Erythroblast (primary cell): ENCODE measurements at places on chromosomes 7 and 10.

DNA sequence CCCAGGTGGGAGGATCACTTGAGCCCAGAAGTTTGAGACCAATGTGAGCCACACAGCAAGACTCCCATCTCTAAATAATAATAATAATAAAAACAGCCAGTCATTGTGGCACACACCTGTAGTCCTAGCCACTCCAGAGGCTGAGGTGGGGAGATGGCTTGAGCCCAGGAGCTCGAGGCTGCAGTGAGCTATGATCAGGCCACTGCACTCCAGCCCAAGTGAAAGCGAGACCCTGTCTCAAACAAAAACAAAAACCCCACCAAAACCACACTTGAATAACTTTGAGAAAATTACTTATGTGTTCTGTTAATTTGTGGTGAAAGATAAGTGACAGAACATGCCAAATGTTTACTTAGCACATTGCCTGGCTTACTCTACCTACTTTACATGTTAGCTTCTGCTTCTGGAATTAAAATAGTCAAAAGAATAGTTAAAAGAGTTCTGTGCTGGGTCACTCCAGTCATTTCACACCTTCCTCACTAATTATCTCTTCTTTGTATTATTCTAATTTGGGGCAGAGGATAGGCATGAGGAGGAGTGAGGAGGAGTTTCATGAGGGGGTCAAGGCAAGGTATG lies 9.8 kb downstream of the TMEM60 start:
- no peak for DNase-seq

DNA sequence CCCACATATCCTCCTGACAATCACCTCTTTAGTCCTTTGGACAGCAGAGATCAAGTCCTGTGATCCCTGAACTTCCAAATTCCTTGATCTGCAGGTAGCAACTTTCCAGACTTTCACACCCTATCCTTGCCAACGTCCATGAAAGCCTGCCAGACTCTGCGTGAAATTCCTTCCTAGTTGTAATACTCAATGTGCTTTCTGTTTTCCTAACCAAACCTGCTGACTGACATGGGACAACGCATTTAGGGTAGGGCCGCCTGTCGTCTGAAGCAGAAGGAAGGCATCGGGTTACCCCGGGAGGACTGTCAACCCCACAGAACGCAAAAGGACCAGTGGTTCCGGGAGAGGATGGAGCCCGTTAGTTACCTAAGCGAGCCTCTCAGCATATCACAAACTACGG lies 23.9 kb downstream of the ITGA8 start:
- DNase-seq = no peak

- DNase-seq = no peak
Observed at GRCh38 chr7:69682518-69682917, 84.2 kb downstream of the AUTS2 start.

- DNase-seq = peak; percentile 29
Observed at GRCh38 chr10:113454341-113455061, 98.4 kb upstream of the HABP2 start.

- DNase-seq = no peak
Observed at GRCh38 chr7:45026013-45026412, 26.0 kb downstream of the CCM2 start.

GRCh38 chr10:27355918-27356573 lies 115.4 kb upstream of the ACBD5 start:
- DNase-seq = no peak
